ENCODE measurements at places on chromosomes 12 and 14. TPM values are rescaled to one million over a fixed set of nuclear protein-coding genes. Genes with fewer than 3 reads are reported as not detected.

DNA sequence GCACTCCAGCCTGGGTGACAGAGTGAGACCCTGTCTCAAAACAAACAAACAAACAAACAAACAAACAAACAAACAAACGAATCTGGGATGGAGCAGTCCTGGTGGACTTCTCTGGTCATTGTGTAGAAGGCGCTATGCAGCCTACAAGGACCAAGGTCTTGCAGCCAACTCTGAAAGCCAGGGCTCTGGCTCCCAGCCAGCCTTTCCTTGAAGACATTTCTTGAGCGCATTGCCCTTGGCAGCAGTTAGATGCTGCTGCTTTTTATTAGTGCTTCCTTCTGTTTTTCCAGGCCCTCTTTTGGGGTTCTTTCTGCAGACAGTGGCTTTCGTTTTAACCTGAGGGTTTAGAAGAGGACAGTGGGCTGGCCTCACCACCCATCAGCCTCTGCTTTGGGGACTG, 20.2 kb downstream of the CCDC177 start:
- no peak for DNase-seq

Gene LYZ
- total RNA-seq = under 0.01 TPM

Gene DEGS2
- 0.20 TPM for total RNA-seq

- peak; percentile 75 for DNase-seq
Observed at GRCh38 chr14:68843471-68844209, 50.8 kb upstream of the ZFP36L1 start.

DNA sequence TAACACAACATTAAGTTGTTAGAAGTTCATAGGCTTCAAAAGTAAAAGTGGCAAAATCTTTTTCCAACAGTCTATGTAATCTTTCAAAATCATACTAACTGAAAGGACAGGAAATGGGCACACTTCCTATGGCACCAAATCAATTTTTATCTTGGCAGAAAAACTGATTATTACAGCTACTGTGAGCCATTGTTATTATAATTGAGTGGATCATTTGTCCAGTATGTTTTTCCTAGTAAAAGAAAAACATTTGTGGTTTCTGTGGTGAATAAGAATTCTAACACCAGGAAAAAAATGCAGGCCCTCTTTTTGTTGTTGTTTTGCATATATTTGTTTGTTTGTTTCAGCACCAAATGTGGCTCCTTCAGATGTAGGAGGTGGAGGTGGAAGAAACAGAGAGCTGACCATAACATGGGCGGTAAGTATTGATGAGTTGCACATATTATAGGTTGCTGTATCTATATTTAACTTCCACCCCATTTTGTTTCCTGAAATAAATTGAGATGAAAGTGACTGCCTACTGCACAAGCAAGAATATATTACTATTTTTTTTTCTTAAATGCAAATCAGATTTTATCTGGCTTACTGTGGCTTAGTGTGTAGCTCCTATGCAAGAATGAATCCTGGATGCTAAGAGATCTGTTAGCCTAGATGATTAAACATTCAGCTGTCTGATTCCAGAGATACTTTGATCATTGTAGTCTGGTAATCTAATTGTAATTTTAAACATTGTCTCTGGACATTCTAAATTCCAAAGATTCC, 174.1 kb upstream of the PDZRN4 start:
- no peak for DNase-seq

GRCh38 chr14:36719823-36720222, 58.2 kb downstream of the PAX9 start:
- no peak for DNase-seq

DNA sequence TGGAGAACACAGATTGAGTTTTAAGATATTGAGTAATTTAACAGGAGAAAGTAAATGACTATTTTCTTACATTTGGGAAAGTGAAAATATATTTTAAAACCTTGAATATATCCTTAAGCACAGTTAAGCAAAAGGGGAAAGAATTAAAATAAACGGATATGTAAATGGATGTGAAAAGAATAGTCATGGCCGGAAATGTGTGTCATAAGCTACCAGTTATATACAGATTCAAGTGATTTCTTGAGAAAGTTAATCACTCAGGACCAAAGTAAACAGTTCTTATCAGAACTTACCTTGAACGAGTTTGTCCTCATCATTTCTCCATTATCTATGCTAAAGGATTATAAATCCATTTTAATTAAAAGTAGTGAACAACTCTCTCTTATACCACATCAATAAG, 33.4 kb downstream of the C12orf75 start:
- no peak for DNase-seq

Gene MYF5
- not detected for total RNA-seq

Gene CLECL1
- not detected for total RNA-seq

Gene PTPN6
- total RNA-seq = 2.2 TPM

GRCh38 chr14:58280954-58281787, 17.2 kb upstream of the ARID4A start:
- peak; percentile 97 for DNase-seq

- no peak for DNase-seq
Observed at GRCh38 chr12:109793411-109793810, 39.8 kb downstream of the TRPV4 start.

- DNase-seq = no peak
Observed at GRCh38 chr12:122846622-122847515, 11.6 kb downstream of the HIP1R start.

Gene GPATCH2L
- total RNA-seq = 25.5 TPM

Gene GYS2
- total RNA-seq = not detected

GRCh38 chr14:49049711-49050110, 536.5 kb downstream of the RPS29 start:
- no peak for DNase-seq

DNA sequence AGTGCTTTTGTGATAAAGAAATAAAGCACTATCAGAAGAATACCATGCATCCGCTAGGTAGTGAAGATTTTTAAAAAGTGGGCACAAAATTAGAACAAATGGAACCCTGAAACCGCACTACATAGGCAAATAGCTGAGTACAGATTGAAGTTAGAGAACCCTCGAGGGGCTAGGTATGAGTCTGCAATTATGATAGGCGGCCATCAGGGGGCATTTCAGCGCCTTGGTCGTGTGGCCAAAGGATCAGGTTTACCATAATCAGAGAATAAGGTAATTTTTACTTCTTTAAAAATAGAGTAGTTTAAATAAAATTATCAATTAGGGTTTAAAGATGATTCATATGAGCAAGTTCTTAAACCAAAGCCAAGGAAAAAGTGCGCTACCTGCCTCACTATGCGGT, 129.8 kb downstream of the TMX1 start:
- DNase-seq = no peak

DNA sequence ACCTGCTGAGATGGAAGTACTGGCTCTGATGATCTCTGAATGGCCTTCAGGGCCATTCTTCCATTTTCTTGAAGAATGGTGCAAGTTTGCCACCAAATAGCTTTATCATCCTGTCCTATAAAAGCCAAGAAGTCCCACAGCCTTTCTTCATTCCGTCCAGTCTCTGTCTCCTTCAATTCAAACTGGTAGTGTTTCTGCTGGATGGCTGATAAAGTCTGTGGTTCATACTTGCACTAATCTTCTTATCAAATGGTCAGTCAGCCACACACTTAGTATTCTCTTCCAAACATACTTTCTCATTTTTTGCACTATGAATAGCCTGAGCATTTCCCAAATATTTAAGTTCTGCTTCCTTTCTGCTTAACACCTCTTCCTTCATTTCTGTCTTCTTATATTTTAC, 39.4 kb upstream of the BEGAIN start:
- DNase-seq = no peak

DNA sequence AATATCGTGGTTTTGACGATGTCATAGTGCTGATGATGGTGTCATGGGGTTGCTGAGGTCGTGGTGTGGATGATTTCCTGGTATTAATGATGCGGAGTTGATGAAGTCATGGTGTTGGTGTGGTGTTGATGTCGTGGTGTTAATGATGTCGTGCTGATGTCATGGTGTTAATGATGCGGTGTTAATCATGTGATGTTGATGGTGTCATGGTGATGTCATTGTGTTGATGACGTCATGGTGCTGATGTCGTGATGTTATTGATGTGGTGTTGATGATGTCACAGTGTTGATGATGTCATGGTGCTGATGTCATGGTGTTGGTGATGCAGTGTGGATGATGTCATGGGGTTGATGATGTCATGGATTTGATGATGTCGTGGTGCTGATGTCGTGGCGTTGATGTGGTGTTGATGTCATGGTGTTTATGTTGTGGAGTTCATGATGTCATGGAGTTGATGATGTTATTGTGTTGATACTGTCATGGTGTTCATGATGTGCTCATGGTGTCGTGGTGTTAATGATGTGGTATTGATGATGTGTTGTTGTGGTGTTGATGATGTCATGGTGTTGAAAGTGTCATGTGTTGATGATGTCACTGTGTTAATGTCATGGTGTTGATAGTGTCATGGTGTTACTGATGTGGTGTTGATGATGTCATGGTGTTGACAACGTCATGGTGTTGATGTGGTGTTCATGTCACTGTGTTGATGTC, 48.5 kb upstream of the RIMBP2 start:
- peak; percentile 46 for DNase-seq
